Activated T-cell treated with anti-CD3 and anti-CD28 coated beads for 48 hours (primary cell): ENCODE measurements at places on chromosomes 12 and 14.

DNA sequence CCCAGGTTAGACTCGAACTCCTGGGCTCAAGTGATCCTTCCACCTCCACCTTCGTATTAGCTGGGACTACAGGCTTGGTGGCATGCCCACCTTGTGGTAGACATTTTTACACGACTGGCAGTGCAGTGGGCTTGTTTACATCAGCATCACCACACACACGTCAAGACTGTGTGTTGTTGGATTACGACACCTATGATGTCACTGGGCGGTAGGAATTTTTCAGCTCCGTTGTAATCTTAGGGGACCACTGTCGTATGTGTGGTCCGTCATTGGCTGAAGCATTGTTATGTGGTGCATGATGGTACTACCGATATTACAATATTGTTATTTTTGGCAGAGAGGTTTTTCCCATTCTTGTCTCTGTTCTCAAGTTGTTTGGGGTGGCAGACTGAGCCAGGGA, 50.7 kb downstream of the TSPAN9 start:
- no peak for DNase-seq

- DNase-seq: no peak
Observed at GRCh38 chr12:46699986-46700385, 125.8 kb downstream of the SLC38A4 start.

DNA sequence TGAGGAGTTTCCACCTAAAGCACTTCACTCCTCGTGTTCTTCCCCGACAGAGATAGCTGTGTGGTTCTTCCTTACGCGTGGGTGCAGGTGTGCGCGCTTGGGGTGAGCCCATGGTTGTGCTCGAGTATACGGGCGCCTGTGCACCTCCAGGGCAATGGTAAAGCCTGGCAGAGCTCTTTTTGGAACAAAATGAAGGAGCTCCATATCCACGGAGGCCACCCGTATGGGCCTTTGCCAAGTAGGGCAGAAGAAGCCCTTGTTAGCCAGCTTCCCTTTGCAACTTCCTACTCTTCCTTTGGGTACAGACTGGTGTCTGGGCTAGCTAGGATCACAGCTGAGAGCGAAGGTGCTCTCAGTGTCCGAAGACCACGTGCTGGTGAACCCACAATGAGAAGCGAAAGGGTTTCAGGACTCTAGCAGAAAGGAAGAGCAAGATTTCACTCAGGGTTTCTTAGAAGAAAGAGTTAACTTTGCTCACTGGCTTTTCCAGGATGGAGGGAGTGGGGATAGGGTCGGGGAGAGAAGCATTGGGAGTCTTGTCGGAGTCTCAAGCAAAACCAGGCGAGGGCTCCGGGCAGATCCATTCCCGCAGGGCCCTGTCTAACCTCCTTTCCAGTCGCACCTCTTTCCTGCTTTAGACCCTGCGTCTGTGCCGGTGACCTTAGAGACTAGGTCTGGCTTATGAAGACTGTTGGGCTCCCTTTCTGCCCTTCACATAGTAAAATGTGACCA, 960 bp upstream of the LRFN5 start:
- DNase-seq: no peak

- DNase-seq: no peak
Observed at GRCh38 chr12:131464081-131464480, 246.8 kb upstream of the SFSWAP start.

DNA sequence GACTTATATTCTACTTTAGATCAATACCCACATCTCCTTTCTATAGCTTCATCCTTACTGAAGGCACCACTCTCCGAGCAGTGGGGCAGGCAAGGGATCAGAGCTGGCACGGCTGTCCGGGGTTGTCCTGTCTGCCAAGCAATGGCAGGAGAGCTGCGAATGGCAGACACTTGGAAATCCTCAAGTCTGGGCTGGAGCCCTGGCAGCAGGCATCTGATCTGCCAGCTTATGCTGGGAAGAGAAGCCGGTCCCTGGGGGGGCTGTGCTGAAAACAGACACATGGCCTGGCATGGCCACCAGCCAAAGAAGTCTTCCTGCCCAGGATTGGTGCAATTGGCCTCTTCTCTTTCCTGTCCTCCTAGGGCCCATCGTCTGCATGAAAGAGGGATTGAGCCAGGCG, 280.2 kb upstream of the PWP1 start:
- DNase-seq: no peak

DNA sequence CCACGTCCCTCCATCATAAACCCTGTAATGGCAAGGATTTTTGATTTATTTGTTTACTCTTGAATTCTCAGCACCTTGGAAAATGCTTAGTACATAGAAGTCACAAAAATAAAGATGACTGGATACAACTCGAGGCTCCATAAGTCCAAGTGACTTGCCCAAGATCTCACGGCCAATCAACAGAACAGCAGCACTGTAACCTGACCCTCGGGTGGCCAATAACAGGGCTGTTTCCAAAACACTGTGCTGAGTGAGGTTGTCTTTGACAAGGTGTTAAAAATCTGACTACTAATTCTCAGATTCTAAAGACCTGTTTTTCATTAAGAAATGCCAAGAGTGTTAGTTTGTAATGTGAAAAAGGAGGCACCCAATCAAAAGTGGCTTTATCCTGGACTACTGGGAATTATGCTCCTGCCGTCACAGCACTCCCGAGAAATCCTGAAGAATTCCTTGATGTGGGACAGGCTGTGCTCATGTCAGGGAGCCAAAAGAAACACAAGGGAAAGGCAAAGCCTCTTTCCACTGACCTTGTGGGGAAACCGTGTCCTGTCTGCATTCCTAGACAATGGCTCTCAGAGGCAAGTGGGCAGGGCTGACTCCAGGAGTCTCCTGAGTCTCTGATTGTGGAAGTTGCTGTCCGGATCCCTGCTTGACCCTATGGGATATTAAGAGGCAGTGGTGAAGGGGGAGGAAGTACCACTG, 204.7 kb upstream of the PELI2 start:
- no peak for DNase-seq

DNA sequence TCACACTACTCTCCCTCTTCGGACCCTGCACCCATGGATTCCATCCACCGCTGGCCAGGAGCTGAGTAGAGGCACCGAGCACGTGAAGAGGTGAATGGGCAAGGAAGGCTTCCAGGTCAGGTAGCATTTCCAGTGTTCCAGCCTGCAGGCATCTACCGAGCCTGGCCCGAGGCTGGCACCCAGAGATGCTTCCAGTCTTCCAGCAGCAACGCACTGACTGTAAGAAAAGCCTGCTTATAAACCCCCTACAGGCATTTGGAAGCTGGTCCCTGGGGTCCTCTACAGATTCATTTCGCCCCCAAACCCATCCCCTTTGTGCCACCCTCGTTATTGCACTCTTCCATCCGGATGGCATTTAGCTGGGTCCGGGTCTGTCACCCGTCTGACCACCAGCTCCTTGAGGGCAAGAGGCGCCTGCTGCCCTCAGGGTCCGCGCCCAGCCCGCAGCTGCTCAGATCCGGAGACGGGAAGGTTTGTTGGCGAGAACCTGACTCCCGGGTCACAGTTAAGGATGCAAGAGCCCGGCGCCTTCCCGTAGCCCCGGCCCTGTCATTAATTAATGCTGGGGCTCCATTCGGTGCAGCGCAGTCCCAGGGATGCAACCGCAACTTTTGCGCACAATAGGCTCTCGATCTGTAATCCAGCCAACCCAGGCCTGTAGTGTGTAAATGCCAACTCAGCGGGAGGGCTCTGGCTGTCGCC, 614 bp upstream of the MARK3 start:
- DNase-seq: no peak
